Testis (tissue), 5 donors: ENCODE measurements at places on chromosomes 12 and 14. TPM values are rescaled to one million over a fixed set of nuclear protein-coding genes. Genes with fewer than 3 reads are reported as not detected.

DNA sequence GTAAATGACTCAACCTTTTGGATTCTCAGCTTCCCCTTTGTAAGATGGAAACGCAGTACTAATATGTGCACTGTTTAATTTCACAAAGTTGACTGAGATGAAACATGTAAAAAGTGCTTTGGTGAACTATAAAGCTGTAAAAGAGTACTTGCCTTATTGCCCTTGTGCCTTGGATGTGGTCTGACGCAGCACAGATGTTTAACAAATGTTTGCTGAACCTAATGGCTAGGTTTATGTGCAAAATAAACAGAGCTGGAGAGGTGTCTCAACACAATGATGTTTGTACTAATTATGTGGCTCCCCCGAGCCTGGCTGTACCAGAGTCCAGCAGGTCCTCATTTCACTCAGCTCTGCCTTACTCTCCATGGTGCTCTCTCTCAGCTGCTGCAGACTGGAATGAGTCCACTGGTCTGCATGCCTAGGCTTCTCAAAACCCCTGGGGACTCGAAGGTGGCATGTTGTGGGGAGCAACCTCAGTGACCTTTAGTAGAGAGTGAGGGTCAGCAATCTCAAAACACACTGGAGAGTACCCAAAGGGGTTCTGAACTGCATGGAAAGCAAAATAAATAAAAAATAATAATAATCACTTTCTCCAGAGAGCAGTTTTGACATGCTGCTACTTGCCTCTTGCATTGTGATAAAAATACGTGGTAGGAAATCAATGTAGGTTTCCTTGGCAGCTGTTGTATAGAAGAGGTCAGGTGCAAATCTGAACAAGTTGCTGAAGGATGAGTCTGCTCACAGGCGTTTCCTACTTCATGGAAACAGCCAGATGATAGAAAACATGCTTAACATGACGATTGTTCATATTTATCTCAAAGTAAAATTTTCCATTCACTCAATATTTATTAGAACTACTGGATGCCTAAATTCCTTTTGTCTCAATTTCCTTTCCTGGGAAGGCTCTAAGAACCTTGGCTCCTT, 8.5 kb upstream of the AMIGO2 start:
- no peak for DNase-seq

- DNase-seq, result no peak
These were observed 226.1 kb downstream of the CHST11 start for GRCh38 chr12:104682790-104683279.

BMAL2 gene
- polyA plus RNA-seq, result 2.7 TPM

DNA sequence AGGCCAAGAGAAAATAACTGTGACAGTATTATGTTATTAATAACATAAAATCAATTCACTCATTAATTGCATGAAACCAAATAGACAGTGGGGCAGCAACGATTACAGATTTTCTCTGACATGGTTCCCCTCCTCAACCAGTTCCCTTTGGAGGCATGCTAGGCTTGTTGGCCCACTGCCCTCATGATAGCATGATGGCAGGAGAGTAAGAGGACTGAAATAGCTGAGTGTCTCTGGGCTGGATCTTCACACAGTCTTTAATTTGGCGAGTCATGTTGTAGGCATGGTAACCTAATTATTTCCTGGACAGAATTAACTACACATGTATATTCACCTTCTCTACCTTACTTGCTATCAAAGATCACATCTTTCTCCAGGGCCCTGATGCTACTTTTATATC, 266.2 kb upstream of the PELI2 start:
- DNase-seq, result no peak

DNA sequence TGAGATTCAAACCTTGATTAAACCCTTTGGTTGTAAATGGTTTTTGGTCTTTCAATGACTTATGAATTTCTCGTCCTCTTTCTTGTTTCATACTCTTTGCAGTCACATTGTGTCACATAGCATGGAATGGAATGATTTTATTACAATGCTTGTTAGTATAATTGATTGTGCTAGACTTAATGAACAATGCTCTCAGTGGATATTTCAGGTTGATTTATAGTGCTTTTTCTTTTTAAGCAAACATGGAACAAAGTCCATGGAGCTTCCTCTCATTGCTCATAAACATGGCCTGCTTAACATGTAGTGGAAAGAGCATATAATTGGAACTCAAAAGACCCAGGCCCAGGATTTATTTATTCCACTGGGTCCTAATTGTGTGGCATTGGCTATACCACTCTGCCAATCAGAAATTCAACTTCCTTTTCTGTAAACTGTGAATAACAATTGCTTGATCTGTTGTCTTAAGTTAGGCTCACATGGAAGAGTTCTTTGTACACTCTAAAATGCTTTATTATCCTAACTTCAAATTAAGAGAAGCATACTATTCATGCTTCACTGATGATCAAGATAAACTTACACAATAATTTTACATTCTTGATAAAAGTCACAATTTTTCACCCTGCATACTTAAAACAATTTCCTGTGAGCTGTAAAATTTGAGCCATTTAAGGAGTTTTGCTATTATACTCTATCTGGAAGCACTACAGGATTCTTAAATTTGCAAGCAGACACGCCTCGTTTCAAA, 370.5 kb upstream of the PDE3A start:
- DNase-seq, result no peak

DNA sequence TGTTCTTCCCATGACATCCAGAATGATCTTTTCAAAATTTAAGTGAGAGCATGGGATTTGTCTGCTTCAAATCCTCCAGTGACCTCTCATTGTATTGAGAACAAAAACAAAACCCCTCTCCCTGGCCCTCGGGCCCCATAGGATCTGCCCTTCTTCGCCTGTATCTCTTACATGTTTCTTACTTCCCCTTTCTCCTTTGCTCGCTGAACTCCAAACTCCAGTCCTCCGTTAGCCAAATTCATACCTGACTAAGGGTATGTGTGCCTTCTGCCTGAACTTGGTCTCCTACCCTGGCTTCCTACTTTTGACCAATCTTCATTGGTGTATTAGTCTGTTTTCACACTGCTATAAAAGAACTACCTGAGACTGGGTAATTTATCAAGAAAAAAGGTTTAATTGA, 13.2 kb upstream of the TSPAN11 start:
- DNase-seq, result no peak

DNA sequence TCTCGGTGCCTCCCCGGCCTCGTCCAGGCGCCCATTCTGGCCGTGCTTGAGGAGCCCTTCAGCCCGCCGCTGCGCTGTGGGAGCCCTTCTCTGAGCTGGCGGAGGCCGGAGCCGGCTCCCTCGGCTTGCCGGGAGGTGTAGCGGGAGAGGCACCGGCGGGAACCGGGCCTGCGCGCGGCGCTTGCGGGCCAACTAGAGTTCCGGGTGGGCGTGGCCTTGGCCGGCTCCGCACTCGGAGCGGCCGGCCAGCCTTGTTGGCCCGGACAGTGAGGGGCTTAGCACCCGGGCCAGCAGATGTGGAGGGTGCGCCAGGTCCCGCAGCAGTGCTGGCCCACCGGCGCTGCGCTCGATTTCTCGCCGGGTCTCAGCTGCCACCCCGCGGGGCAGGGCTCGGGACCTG, 168.7 kb upstream of the RPL10L start:
- DNase-seq, result peak; percentile 63

ADAMTS20 gene
- 0.26 TPM for polyA plus RNA-seq

ESPL1 gene
- 30.5 TPM for polyA plus RNA-seq
